CD4-positive, alpha-beta T cell treated with Interleukin-4 for 1 hour (primary cell): ENCODE measurements at places on chromosomes 13 and 19.

GRCh38 chr13:109963384-109963783, 177.0 kb upstream of the IRS2 start:
- no peak for DNase-seq

- DNase-seq, result peak; percentile 28
Measured at GRCh38 chr19:51259348-51260245, 8.7 kb downstream of the SIGLECL1 start.

GRCh38 chr13:29758531-29759114, 91.8 kb downstream of the UBL3 start:
- peak; percentile 76 for DNase-seq

DNA sequence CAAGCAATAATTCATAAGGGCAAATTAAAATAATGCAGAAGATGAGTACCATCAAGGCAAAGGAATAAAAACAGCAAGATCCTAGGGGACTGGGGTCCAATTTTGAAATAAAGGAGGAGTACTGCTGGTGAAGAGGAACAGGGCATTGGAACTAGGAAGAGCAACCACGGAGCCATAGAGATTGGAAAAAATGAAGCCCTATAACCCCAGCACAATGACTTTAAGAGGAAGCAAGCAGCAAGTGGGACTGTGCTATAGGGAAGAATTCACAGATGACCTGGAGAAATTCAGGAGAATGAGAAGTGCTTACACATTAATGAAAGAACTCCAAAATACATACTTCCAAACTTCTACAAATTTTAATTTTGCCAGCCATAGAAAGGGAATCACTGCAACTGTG, 44.9 kb upstream of the ITM2B start:
- no peak for DNase-seq

- no peak for DNase-seq
Measured at GRCh38 chr13:51624695-51625345, 40.6 kb downstream of the WDFY2 start.

DNA sequence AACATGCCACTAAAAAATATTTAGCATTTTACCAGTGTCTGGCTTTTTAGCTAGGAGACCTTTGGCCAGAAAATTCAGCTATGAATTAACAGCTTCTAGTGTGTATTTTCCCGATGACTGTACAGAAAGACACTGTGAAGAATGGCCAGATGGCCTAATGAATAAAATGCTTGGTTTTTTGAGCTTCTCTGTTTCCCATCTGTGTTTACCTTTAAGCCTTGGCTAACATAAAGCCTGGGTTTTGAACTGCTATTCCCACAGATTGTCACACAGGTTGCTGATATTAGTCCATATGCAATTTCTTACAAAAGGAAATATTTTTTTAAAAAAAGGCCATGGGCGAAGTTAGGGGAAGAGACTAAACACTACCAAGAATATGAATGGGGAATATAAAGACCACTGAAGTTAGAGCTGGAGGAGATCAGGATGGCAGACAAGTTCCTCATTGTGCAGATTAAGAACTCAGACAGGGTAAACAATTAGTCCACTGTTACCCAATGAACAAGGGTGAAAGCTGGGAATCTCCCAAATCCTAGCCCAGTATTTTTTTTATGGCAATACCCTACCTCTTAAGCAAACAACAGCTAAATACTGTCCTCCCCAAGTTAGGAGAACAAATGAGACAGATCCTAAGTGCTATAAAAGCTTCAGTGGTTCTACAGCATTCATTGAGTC, 95.1 kb downstream of the DCT start:
- no peak for DNase-seq

GRCh38 chr19:16051254-16052025, 24.9 kb upstream of the TPM4 start:
- peak; percentile 78 for DNase-seq

GRCh38 chr19:18090545-18091216, 3.9 kb upstream of the IL12RB1 start:
- no peak for DNase-seq

GRCh38 chr19:49875857-49876421, 1.2 kb downstream of the AKT1S1 start:
- DNase-seq, result peak; percentile 67

DNA sequence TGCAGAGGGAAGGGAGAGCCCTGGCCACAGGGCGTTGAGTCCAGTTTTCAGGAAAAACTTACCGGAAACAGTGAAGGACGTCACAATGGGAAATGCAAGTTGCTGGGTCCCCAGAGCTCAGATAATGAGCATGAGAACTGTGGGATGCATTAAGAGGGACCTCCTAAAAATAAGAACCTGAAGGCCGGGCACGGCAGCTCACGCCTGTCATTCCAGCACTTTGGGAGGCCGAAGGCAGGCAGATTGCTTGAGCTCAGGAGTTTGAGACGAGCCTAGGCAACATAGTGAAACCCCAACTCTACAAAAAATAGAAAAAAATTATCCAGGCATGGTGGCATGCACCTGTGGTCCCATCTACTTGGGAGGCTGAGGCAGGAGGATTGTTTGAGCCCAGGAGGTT, 170.6 kb downstream of the URI1 start:
- DNase-seq, result no peak

GRCh38 chr13:22201375-22201925, 530.6 kb downstream of the FGF9 start:
- DNase-seq, result no peak

DNA sequence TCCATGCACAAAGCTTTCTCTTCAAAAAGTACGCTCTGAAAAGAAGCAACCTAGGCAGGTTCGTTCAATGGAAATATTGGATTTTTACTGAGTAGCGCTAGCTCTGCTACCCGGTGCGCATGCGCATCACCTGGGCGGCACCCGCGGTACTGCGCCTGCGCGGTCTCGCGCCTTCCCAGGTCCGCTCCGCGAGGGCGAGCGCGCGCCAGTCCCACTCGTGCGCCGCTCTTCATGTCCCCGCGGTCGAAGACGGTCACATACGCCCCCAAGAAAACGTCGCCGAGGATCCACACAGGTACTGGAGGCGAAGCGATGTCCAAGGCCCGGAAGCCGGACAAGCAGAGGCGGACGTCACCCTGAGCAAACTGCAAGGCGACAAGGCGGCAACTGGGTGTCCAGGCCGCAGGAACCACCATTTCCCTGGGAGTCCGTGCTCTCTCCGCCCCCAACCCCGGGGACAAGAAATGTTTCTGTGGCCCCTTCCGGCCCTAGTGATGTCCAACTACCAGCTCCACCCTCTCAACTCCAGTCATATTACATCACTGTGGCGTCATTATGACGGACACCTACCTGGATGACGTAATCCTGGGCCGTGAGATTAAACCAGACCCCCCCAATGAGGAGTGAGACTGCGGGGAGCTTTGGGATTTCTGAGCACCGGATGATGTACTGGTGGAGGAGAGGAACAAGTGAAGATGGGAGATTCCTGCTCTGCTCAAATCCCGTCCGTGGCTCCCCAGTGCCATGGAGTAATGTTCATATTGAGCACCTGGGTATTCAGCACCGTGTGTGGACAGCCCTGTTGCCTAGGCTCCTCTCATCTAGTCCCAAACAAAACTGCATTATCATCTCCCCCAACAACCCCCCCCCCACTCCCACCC, 4.8 kb upstream of the KCNC3 start:
- DNase-seq, result no peak

- DNase-seq, result no peak
Measured at GRCh38 chr13:26991508-26992181, 180.0 kb downstream of the USP12 start.

DNA sequence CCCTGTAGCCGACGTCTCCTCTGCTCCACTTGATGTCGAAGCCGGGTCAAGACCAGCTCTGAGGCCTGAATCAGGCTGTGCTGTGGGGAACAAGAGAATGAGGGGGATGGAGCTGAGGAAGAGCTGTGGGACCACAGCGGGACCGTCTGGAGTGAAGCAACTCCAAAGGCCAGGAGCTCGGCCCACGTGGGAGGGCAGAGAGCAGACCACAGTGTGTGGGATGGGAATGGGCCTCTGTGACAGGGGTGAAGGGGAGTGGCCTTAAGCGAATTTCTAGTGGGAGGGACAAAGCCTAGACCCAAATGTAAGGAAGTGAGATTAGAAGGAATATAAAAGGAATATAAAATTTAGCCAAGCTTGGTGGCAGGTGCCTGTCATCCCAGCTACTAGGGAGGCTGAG, 3.8 kb upstream of the SLC8A2 start:
- DNase-seq, result no peak

DNA sequence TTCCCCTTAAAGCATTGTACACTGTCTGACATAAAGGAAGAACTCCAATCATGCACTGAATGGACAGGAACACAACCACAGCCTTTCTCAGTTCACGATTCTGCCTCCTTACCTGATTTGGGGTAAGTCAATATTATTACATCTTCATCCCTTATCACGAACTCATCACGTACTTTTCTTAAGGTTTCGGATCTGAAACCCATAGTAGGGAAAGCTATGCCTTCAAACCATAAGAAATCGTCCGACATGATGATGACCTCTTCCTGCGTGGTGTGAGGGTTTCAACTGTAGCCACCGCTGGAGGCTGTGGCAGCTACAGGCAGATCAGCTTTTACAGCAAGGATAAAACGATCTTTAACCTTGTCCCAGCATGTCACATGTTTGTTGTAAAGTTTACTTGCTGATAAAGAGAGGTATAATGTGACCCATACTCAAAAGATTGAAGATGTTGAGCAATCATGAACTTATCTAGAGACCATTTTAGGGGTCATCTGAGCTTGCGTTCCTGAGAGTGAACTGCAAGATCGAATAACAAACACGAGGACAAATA, at the start of gene SULT2A1:
SULT2A1 (minus strand) TSS at position 306 of the 550 bp plus-strand sequence; CDS start at position 248, 58 bp downstream.
- no peak for DNase-seq

DNA sequence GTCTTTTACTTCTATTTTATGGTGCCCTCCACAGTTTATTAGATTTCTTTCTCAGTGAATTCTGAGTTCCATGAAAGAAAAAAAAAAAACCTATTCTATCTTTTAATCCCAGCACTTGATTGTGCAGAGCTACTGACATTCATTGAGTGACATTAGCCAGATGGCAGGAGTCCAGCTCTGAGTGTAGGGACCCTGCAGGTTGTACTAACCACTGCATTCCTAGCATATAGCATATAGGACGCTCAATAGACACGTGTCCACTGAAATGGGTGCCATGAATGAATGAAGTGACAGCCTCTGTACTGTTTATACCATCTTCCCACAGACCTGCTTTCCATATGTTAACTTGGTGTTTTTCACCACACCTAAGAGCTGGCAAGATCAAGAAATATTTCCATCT, 206.3 kb downstream of the RAP2A start:
- DNase-seq, result no peak

DNA sequence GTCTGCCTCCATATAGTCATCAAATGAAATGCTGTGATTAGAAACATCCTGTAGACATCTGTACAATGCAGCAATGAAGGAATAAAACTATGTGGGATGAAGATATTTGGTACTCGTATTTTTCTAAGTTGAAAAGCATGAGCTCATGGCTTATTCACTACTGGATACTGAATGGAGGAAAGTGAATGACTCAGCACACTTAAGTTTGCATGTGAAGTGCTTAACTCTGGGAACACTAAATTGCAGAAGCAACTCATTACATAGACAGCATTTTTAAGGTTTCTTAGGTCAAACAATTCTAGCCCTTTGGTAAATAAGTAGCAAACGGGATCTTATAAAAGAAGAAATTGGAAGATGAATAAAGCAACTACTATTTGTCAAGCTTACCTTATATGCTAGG, 429.0 kb upstream of the MIR17HG start:
- DNase-seq, result no peak

DNA sequence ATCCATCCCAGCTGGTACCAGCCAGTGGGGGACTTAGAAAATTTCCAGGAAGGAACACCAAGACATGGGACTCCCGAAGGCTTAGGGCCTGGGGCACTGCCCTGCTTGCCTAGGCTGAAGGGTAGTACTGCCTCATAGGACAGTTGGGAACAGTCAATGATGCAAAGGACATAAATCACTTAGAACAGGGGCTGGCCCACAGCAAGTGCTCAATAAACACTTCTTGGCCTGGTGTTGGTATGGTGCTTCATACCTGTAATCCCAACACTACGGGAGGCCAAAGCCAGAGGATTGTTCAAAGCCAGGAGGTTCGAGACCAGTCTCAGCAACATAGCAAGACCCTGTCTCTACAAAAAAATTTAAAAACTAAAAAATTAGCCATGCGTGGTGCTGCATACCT, 5.8 kb downstream of the KEAP1 start:
- DNase-seq, result no peak

DNA sequence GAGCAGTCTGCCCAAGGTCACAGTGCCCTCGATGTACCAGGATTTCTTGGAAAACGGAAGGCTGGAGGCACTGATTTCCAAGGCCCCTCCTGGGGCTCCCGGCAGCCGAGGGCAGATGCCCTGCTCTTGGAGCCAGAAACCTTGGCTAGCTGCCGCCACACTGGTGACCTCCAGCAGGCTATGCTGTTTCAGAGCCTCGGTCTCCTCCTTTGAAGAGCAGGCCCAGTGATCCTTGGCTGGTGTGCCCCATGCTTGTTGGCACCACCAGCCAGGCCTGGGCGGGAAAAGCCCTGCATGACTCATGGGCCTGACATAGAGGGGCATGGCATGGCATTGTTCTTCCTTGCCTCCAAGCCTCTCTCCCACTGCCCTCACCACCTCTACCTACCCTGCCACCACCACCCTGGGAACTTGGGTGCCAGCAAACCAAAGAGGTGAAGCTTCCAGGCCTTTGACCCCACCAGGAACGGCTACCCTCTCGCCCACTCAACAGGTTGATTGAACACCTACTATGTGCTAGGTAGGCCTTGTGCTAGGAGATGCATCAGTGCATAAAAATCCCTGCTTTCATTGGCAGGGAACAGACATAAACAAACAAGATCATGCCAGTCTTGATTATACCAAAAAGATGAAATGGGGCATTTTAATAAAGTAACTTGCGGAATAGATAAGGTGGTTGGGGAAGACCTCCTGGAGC, 1.6 kb upstream of the CLEC11A start:
- DNase-seq, result no peak
